ENCODE measurements at places on chromosomes 11 and 22.

DNA sequence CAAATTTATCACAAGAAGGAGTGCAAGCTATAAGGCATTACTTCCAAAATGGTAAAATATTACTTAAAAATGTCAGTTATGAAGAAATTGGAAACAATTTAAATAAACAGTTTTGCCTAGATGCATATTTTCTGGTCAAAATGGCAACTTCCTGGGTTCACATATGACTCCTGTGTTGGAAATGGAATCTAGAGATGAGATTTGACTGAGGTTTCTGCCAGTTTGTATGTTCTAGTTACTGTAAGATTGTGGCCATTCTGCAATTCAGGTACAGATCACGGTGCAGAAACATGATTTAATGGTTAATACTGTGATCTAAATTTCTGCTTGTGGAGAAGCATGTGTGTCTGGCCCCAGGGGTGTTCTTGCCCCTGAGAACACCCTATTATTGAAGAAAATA lies 3.4 kb upstream of the OR4C6 start:
- no peak for DNase-seq

- no peak for DNase-seq
These were observed 9.4 kb downstream of the LRRC75B start for GRCh38 chr22:24583221-24584165.

DNA sequence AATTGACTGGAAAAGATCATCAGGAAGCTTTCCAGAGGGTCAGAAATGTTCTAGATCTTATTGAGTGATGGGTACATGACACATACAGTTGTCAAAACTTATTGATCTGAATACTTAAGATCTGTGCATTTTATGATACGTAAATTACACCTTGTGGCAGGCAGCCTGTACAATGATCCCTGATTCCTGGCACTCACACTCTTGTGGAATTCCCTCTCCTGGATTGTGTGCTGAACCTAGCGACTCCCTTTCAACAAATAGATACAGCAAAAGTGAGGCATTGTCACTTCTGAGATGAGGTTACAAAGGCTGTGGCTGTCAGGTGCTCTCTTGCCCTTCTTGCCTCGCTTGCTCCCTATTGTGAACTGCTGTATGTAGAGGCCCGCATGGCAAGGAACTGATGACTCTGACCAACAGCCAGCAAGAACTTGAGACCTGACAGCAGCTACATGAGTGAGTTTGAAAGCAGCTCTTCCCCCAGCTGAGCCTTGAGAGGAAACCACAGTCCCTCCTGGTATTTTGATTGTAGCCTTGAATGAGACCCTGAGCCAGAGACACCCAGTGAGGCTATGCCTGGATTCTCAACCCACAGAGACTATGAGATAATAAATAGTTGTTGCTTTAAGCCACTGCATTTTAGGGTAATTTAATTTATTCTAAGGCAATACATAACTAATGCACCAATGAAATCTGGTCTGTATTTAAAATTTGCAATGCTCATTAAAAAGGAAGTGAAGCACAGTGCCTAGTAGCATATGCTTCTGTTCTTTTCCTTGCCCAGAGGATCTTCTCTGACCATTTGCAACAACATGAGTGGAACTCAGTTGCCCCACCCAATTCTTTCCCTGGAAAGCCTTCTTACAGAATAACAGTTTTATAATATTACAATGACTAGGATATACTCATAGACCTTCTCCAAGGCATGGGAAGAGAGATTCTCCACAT lies 60.5 kb upstream of the IZUMO1R start:
- no peak for DNase-seq

- no peak for DNase-seq
These were observed 149.8 kb upstream of the PITPNB start for GRCh38 chr22:28068826-28069225.

GRCh38 chr11:33598426-33599069 lies 102.1 kb downstream of the C11orf91 start:
- no peak for DNase-seq

Measured in esophagus squamous epithelium (tissue), 5 donors.